Stimulated activated CD4-positive, alpha-beta T cell treated with anti-CD3 and anti-CD28 coated beads, Interleukin-15, amount 100 ng/mL, for 24 hours (primary cell): ENCODE measurements at places on chromosomes 2 and 18.

DNA sequence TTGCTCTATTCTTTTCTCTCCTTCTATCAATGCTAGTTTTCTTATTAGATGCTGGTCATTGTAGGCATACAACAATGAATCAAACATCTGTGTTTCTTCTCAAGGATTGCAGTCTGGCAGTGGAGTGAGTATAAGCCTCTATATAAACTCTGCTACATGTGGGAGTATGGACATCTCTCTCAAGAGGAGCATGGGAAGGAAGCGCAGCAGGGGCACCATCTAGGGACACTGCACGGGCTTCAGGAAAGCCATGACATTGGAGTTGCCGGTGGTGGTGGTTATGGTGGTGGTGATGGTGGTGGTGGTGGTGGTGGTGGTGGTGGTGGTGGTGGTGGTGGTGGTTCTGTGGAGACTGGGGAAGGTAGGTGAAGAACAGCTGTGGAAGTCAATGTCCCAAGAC lies 462.6 kb downstream of the RNF144A start:
- DNase-seq: peak; percentile 9

- DNase-seq: no peak
Measured at GRCh38 chr2:107634172-107634571, 192.5 kb upstream of the RGPD4 start.

- no peak for DNase-seq
Measured at GRCh38 chr2:13121096-13121495, 404.4 kb downstream of the TRIB2 start.

GRCh38 chr2:128838244-128838643 lies 519.6 kb upstream of the HS6ST1 start:
- DNase-seq: no peak

DNA sequence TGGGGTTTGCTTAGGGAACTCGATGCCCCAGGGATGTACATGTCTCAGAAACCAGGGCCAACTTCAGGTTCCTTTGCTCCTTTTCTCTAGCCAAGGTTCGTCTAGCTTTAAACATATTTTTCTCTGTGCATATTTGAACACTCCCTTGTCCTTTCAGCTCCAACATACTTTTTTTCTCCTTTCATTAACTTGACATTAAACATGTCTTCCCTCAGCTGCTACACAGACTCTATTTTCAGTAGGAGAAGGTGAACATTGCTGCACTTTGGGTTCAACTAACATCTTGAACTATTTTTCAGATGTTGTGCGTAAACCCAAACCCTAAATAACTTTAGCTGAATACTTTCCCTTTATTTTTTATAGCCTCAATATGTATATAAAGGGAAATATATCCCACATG lies 212.9 kb downstream of the MTX2 start:
- no peak for DNase-seq

DNA sequence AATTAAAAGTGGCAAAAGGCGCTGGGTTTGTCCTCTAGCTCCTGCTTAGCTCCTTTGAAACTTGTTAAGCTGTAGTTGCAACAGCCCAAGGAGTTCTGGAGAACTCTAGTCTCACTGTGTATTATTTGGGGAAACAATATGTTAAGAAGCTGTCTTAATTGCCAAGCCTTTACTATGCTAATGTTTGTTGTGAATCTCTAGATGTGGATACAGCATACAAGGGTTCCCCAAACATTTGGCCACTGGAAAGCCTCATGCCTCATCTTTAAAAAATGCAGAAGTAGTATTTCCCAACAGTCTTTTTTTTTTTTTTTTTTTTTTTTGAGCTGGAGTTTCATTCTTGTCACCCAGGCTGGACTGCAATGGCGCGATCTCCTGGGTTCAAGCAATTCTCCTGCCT lies 236.7 kb downstream of the PRKCE start:
- DNase-seq: no peak

GRCh38 chr2:54403512-54404238 lies 52.5 kb upstream of the SPTBN1 start:
- no peak for DNase-seq

DNA sequence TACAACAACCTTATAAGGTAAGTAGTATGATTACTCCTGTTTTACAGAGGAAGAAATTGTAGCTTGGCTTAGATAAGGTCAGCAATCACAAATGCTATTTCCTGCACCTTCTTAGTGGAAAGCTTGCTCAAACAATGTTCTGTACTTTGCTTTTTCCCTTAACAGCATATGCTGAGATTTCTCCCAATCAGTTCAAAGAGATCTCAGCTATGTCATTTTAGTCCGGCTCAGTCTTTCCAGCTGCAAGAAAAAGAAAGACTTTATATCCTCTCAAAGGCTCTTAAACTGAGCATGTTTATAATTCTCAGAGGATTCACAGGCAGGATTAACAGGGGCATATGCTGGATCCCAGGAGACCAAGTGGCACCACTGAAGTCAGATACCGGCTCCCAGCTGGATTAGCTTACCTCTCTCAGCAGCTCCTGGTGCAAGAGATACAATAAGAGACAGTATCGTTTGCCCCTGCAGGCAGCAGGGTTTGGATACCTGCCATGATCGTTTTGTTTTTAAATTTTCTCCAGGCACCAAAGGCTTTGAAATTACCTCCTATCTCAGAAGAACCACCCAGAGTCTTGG lies 29.5 kb downstream of the KIAA2012 start:
- no peak for DNase-seq

- no peak for DNase-seq
Measured at GRCh38 chr2:37780387-37780676, 108.9 kb upstream of the CDC42EP3 start.

- DNase-seq: no peak
Measured at GRCh38 chr2:66431846-66432587, 2.9 kb upstream of the MEIS1 start.

GRCh38 chr2:112255875-112256274 lies 1.0 kb upstream of the ZC3H8 start:
- no peak for DNase-seq
